ENCODE measurements at places on chromosomes 12 and 14.

- DNase-seq: no peak
Measured at GRCh38 chr12:59446116-59446515, 149.7 kb upstream of the SLC16A7 start.

DNA sequence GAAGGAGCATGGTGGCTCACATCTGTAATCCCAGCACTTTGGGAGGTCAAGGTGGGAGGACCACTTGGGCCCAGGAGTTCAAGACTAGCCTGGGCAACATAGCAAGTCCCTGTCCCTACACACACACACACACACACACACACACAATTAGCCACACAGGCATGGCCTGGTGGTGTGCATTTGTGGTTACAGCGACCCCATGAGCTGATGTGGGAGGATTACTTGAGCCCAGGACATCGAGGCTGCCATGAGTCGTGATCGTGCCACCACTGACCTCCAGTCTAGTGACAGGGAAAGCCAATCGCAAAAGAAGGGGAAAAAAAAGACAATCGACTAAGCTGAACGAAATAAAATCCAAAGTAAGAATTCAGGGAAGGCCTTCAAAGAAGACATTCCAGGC, 67.9 kb downstream of the TBX3 start:
- DNase-seq: no peak

- DNase-seq: no peak
Measured at GRCh38 chr12:43789941-43790340, 16.2 kb downstream of the TWF1 start.

GRCh38 chr12:12011880-12012260, 58.9 kb upstream of the BCL2L14 start:
- no peak for DNase-seq

- no peak for DNase-seq
Measured at GRCh38 chr12:22722081-22722480, 97.1 kb downstream of the ETNK1 start.

DNA sequence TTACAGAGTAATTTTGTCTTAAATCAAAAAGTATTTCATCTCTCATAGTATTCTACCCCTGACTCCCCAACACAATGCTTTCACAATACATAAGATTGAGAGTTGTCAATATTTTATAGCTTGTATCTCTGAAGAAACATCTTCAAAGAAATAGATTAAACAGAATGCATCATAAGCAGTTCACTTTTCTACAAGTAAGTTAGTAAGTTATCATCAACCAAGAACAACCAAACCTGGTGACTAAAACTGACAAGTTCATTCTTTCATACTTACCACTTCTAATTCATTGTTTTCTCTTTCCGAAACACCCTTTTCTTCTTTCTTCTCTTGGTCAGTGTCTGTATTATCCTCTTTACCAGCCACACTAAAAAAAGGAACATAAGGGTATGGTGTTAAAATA, 101.2 kb downstream of the KIF21A start:
- DNase-seq: no peak

DNA sequence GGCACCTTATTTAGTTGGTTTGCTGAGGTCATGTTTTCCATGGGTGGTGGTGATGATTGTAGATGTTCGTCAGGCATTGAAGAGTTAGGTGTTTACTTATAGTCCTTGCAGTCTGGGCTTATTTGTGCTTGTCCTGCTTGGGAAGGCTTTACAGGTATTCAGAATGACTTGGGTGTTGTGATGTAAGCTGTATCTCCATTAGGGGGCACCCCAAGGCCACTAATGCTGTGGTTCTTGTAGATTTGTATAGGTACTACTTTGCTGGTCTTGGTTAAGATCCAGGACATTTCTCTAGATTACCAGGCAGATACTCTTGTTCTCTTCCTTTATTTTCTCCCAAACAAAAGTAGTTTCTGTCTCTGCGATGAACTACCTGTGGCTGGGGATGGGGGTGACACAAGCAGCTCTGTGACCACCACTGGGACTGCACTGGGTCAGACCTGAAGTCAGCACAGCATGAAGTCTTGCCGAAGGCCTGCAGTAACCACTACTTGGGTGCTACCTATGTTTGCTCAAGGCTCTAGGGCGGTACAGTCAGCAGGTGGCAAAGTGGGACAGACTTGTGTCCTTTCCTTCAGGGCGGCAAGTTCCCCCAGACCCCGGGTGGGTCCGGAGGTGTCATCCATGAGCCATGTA, 35.8 kb upstream of the FBXO33 start:
- peak; percentile 28 for DNase-seq

GRCh38 chr12:108021141-108021540, 107.9 kb upstream of the WSCD2 start:
- DNase-seq: no peak

DNA sequence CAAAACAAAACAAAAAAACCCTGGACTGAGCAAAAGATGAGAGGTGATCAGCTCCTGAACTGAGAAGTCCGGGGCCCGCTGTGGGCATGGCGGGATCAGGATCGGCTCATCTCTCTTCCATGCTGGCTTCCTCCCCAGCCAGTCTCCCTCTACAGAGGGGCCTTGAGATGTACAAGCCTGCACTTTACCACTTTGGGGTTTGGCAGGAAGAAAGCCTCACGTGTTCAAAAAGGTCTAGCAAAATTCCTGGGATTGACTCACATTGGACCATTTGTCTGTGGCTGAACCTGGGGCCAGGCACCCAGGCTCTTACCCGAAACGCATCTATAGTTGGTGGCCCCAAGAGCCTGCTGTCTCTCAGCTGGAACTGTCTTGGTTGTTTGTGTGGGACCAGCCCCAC, 89.0 kb downstream of the SLC24A4 start:
- no peak for DNase-seq

DNA sequence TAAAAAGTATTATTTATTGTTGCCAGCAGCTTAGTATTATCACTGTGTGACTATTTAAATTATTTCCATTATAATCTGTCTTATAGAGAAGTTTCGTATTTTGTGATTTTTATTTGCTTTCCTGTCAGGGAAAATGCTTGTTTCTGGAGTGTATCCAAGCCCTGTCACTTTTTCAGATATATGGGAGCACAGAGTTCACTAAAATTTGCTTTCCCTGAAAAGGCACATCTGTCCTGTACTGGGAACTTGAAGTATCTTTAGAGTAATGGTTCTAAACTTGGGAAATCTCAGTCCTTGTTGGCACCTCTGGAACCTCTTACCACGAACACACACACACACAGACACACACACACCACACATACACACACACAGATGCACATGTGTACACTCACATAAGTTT, 39.3 kb upstream of the SSTR1 start:
- no peak for DNase-seq

- no peak for DNase-seq
Measured at GRCh38 chr14:62301911-62302310, 539.7 kb downstream of the SNAPC1 start.

DNA sequence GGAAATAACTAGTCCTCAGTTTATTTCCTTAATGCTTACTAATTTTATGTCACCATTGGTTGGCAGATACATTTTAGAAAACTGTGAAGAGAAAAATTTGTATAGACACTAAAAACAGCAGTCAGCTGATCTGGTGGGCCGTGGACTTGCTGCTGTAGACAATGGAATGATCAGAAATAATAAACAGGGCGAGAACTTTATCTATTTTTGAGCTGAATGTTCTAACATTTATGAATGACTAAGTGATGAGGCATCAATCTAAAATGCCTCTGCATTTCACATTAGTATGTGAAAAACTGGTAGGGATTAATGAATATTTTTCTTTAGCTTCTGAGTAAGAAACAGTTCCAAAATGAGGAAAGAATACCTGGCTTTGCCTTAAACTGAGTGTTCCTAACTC, 24.8 kb upstream of the PKP2 start:
- DNase-seq: no peak

GRCh38 chr12:65184176-65184857, 14.9 kb downstream of the LEMD3 start:
- no peak for DNase-seq

DNA sequence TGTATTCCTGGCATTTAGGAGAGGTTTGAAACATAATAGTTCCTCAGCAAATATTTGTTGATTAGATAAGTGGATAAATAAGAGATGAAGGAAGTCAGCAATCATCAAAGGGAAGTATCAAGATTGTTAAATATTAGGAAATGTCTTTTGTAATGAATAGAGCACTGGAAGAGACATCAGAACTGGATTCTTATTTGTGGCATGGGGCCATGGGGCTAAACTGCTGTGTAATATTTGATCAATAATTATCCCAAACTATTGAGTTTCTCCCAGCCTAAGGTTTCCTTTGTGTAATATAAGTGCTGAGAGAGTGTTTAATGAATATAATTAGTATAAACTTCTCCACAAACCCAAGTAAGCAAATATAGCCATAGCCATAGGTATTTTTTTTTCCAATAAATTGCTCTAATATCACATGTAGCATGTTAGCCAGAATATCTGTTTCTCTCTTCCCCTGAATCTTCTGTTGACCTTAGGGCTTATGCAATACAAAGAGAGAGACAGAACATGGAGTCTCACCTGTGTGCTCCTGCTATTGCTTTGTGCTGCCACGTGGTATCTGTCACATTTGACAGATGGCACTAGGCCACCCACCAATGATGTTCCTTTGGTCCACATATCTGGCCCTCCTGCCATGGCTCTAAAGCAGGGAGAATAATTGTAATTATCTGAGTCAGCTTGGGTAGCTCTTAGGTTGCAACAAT, 658.7 kb downstream of the SOX5 start:
- no peak for DNase-seq

GRCh38 chr12:22353615-22354325, 19.3 kb upstream of the ST8SIA1 start:
- no peak for DNase-seq

DNA sequence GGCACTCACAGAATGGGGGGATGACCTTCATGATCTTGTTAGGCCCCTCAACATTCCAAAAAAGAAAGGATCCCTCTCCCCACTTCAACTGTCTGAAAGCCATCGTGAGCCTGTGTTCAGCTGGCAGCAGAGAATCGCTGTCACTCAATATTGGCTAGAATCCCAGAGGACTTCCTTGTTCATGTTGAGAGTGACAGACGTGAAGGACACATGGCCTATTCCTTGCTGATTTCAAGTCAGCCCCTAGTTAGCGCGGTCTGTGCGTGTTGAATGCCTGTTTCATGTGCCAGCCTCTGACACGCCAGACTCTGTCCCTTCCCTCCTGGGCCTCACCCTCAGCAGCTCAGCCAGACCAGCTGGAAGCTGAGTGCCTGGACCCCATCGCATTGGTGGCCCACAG, 43.1 kb downstream of the DNAH10 start:
- DNase-seq: no peak

- DNase-seq: no peak
Measured at GRCh38 chr14:74085828-74086227, 1.1 kb downstream of the LIN52 start.

GRCh38 chr12:131826097-131826928, 1.9 kb upstream of the MMP17 start:
- DNase-seq: no peak

DNA sequence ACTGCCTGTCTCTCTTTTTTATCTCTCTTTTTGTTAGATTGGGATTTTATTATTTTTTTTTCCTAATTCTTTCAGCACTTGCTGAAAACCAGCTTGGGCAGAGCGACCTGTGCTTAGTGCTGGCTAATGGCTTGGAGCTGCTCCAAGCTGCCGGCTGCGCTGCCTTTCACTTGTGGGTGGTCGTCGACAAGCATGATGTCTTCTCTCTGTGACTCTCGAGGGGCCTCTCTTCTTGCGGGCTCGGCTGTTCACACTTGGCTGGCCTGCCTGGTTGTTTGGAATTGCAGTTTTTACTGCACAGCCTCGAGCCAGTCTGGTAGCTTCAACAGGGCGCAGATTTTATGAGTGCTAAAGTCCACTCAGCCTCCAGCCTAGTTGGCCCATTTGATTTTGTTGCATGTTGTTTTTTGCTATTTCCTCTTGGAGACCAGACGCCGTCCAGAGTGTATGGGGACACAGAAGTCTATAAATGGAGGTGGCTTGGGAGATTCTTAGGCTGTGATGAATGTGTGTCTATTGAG, 18.6 kb downstream of the TPCN1 start:
- DNase-seq: no peak

DNA sequence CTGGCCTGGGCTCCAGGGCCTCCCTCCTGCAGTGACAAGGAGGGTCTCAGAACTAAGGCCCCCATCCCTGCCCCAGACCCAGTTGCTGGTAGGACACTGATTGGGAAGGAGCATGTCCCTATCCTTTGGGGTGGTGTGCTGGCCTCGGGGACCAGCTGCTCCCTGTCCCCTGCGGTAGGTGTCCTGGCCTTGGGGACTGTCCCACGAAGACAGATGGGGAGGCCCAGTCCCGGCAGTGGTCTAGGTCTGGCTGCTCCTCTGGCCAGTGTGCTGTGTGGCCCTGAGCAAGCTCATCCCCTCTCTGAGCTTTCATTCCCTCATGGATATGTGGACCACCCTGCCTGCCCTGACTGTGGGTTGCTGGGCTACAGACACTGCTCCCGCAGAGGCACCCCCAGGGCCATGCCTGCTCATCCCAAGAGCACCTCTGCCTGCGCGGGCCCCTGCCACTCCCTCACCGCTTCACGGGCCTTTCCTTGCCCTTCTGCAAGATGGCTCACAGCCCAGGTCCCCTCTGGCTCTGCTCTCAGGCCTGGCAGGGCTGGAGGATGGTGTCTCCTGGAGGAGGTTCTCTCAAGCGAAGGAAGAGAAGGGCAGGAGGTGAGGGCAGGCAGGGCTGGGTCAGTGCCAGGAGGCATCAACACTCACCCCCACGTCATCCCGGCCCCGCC, 12.5 kb downstream of the AHNAK2 start:
- DNase-seq: no peak

DNA sequence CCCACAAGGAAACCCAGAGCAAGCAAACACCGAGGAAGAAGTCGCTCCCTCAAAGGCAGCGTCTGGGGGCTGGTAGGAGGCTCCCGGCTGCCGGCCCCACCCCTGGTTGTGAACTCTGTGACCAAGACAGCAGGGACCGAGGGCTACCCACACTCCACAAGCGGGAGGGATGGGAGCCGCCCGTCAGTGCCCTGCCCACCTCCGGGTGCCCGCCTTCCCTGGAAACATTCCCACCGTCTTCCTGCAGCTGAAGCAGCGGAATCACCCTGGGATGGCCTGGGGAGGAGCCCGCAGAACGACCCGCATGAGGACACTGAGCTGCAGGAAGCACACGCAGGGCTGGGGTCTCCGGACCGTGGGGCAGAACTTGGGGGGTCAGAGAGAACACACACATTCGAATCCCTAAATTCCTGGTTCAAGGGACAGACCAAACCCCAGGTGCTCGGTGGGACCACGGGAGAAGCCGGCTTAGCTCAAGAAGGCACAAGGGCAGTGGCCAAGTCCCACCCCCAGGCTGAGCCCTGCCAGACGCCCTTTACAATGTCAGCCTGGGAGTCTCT, 33.5 kb upstream of the C14orf180 start:
- DNase-seq: no peak

- DNase-seq: no peak
Measured at GRCh38 chr12:131041216-131041967, 87.7 kb downstream of the ADGRD1 start.

- no peak for DNase-seq
Measured at GRCh38 chr12:11861864-11862600, 208.7 kb upstream of the BCL2L14 start.

GRCh38 chr12:29695026-29695425, 88.7 kb downstream of the TMTC1 start:
- DNase-seq: no peak

GRCh38 chr12:49533331-49533730, 5.5 kb upstream of the KCNH3 start:
- no peak for DNase-seq

Measured in iPS DF 19.7 (cell line).